T-cell (primary cell): ENCODE measurements at places on chromosomes 4 and X. TPM values are rescaled to one million over a fixed set of nuclear protein-coding genes. Genes with fewer than 3 reads are reported as not detected.

- H3K4me3 ChIP-seq: peak overlapping the region; percentile 1
- no peaks in the 10 kb centered on the region for H3K36me3 ChIP-seq
- no peaks in the 10 kb centered on the region for H3K27me3 ChIP-seq
- no peak for DNase-seq
- H3K4me1 ChIP-seq: peaks cover 15% of the 10 kb centered on the region
These were observed 64.1 kb downstream of the TMA16 start for GRCh38 chr4:163558539-163559044.

GRCh38 chr4:106615961-106616360 lies 247.4 kb upstream of the GIMD1 start:
- H3K4me3 ChIP-seq: no peak overlapping the region
- H3K27me3 ChIP-seq: no peaks in the 10 kb centered on the region
- DNase-seq: no peak
- H3K4me1 ChIP-seq: no peaks in the 10 kb centered on the region
- H3K36me3 ChIP-seq: no peaks in the 10 kb centered on the region
- no peak overlapping the region for H3K27ac ChIP-seq

DNA sequence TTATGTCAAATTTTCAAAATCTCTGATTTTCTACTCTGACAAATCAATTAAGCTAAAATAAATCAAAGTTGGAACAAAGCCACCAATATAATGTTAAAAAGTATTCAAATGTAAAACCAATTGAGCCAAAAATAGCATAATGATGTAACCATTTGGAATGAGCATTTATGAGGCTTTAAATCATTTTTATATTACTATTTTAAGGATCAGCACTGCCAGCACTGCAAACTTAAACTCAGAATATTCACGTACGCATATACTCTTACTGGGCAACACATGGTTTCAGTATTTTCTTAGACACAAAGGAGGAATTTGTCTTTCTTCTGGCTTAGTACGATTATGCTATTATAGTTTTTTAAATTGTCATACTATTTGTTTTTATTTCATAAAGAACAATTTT lies 52.2 kb downstream of the AFAP1 start:
- H3K4me3 ChIP-seq: no peak overlapping the region
- H3K4me1 ChIP-seq: no peaks in the 10 kb centered on the region
- DNase-seq: no peak

DNA sequence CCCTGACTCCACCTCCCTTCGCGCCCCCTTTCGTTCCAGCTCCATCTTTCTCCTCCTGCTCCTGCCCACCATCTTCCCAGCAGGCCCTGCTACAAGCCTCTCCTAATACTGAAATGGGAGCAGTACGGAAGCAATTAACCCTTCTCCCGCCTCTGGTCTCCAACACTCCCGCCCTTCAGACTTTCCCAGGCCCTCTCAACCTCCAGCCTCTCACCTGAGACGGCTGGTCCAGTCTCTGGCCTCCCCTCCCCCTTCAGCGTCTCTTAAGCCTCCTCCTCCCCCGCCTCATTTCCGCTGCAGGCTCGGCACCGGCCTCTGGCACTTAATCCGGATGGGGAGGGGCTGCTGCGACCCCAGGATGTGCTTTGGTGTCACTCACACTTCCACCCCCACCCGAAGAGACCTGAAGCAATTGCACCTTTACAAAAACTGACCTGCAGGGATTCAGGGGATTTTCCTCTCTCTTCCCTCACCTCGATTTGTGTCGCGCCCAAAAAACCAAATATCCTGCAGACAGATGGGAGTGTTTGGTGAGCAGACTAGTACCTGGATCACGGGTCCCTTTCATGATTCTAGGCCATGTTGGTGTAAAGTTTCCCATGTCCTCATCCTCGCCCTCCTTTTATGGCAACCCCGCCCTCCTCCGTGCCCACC lies 657 bp downstream of the TCEAL8 start:
- H3K4me1 ChIP-seq: peaks cover 14% of the 10 kb centered on the region
- H3K27me3 ChIP-seq: no peaks in the 10 kb centered on the region
- H3K27ac ChIP-seq: peak overlapping the region; percentile 85
- DNase-seq: no peak
- H3K4me3 ChIP-seq: peak overlapping the region; percentile 82
- H3K36me3 ChIP-seq: no peaks in the 10 kb centered on the region

The MCTS1 gene
- total RNA-seq: 18.9 TPM

The JAKMIP1 gene
- 7.6 TPM for total RNA-seq

The KCNIP4 gene
- not detected for total RNA-seq
